ENCODE measurements at places on chromosomes 7 and 10.

GRCh38 chr10:103911021-103911459 lies 6.9 kb downstream of the STN1 start:
- no peak for DNase-seq

DNA sequence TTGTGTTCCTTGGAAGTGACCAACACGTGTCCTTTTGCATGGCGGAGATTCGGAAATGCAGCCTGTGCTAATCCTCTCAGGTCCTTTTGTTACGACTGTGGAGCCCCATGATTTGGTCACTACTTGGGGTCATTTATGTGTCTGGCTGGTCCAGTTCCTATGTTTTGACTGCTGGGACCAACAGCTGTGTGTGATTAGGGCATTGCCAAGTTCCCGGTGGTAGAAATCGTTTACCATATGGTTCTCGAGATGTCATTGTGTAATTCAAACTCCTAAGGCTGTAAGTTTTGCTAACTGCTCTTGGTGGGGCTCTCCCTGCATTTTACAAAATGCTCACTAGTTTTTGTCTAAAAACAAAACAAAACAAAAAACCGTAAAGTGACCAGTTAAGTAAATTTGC lies 62.0 kb downstream of the CCNY start:
- no peak for DNase-seq

- no peak for DNase-seq
Measured at GRCh38 chr7:19928247-19928646, 154.8 kb upstream of the TMEM196 start.

DNA sequence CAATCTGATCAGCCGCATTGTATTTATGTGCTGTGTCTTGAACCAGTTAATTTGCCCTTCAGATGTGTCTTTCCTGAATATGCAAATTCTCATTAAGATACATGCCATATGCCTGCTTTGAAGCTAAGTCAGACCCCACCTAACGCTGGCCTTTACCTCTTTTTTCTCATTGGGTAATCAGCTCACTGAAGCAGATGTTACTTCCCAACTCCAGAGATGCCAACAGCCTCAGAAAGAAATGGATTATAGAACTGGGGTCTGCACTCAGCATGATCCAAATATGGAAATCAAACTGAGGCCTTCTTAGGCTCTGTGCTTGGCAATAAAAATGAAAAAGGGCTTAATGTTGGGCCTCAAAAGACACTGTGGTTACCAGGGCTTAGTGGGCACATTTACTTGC lies 113.9 kb downstream of the FZD1 start:
- no peak for DNase-seq

- no peak for DNase-seq
Measured at GRCh38 chr7:45387837-45388236, 186.3 kb upstream of the ADCY1 start.

DNA sequence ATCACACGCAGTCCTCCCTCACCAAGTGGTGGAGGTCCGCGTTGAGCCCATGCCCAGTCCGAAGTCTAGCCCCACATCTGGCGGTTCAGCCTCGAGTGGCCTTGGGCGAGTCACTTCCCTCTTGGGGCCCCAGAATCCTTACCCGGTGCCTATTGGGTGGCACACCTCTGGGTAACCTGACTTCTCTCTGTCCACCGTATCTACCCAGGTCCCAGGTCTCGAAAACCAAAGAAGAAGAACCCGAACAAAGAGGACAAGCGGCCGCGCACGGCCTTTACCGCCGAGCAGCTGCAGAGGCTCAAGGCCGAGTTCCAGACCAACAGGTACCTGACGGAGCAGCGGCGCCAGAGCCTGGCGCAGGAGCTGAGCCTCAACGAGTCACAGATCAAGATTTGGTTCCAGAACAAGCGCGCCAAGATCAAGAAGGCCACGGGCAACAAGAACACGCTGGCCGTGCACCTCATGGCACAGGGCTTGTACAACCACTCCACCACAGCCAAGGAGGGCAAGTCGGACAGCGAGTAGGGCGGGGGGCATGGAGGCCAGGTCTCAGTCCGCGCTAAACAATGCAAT lies 4.3 kb downstream of the EN2 start:
- no peak for DNase-seq

Measured in astrocyte of the spinal cord (primary cell).